ENCODE measurements at places on chromosomes 13 and 19.

DNA sequence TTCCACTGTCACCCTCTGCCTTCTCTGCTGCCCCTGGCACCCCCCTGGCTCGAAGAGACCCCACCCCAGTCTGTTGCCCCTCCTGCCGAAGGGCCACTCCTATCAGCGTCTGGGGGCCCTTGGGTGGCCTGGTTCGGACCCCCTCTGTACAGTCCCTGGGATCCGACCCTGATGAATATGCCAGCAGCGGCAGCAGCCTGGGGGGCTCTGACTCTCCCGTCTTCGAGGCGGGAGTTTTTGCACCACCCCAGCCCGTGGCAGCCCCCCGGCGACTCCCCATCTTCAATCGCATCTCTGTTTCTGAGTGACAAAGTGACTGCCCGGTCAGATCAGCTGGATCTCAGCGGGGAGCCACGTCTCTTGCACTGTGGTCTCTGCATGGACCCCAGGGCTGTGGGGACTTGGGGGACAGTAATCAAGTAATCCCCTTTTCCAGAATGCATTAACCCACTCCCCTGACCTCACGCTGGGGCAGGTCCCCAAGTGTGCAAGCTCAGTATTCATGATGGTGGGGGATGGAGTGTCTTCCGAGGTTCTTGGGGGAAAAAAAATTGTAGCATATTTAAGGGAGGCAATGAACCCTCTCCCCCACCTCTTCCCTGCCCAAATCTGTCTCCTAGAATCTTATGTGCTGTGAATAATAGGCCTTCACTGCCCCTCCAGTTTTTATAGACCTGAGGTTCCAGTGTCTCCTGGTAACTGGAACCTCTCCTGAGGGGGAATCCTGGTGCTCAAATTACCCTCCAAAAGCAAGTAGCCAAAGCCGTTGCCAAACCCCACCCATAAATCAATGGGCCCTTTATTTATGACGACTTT is 2.0 kb downstream of the ZFP36 start:
- no peak for DNase-seq

- no peak for DNase-seq
Observed at GRCh38 chr13:96771486-96772367, 222.5 kb downstream of the OXGR1 start.

DNA sequence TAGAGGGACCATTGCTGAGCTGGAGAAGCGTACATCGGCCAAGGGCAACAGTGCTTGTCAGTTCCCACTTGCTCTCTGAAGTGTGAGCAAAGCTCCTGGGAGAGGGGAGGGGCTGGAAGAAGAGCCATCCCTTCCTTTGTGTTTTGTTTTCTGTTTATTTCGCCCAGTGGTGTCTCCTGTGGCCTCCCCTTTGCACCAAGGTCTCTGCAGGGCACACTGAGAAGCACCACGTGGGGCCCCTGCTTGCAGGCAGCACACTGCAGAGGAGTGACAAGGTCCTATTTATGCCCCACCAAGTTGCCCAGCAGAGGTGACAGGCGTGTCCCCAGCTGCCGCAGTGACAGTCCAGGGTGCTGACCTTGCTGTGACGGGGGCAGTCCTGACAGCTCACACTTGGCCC is 24.0 kb downstream of the GRIN2D start:
- no peak for DNase-seq

GRCh38 chr13:95455782-95456181 is 96.7 kb upstream of the CLDN10 start:
- DNase-seq, result no peak

- DNase-seq, result no peak
Observed at GRCh38 chr19:11105014-11105636, 15.9 kb downstream of the LDLR start.

DNA sequence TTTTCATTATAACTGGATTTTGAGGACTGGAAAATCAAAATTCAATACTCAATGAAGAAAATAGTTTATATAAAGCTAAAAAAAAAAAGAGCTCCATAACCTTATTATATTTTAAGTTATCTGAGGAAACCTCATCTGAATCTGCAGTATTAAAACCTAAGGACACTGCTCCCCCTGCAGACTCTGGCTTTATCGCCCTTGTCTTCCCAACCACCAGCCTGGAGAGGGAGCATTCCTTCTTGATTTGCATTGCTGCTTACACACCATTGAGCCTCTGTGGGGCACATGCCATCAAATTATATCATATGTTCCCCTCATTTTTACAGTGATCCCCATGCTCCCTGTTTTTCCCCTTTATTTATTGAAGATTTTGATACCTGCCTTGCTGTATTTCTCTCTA is 871.4 kb upstream of the GPC6 start:
- no peak for DNase-seq

DNA sequence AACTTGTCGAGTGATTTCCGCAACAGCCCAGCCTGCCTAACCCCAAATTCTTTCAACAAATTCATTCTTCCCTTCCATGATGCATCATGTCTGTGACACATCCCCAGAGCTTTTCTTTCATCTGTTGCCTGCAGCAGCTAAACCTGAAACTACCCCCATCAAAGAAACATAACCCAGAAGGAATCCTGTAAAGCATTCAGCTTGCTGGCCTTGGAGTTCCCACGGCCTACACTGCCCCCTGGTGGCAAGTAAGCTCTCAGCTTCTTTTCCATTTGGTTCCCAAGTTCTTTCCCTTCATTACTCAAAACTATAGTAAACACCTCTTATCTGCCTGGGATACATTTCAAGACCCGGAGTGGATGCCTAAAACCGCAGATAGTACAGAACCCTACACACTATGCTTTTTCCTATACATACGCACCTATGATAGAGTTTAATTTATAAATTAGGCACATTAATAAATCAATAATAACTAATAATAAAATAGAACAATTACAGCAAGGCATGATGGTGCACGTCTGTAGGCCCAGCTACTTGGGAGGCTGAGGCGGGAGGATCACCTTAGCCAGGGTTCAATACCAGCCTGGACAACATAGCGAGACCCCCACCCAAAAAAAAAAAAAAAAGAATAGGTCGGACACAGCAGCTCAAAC is 7.4 kb downstream of the ETHE1 start:
- peak; percentile 70 for DNase-seq

DNA sequence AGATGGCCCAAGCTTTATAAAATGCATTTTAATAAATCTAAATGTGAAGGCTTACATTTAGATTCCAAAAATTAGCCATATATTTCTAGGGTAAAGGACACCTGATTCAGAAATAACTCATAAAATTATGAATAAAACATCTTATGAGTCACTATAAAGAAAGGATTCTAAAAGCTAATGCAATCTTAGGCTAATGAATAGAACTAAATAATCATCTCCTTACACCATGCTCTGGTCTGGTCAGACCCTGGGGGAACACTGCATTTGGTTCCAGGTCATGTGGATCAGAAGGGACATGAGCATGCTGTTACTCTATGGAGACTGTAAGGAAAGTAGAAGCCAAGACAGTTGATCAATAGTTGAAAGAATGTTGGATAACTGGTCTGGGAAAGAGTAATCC is 370.4 kb downstream of the NDFIP2 start:
- DNase-seq, result no peak

- no peak for DNase-seq
Observed at GRCh38 chr13:68345963-68346531, 1115.9 kb upstream of the PCDH9 start.
